NCI-H2029 (cell line): ENCODE measurements at places on chromosomes 3 and 15.
A peak's percentile ranks its signal among the peaks of the same experiment; 100 is the strongest.

DNA sequence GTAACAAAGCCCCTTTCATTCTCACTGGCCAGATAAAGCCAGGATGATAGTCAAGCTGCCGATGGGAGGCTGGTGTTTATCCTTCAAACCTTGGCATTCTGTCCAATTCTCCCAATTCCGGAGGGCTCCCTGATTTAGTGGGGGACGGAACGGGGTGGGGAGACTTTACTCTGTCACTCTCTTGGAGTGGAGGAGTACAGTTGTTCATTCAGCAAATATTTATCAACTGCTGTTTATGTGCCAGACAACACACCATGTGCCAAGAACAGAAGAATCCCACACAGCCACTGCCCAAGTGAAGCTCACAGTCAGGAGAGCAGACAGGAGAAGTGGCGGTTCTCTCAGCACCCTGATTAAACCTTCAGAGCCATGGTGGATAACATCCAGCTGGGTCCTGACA lies 63.3 kb downstream of the WNT5A start:
- DNase-seq = peak; percentile 15

- peak; percentile 43 for DNase-seq
These were observed 69.8 kb upstream of the BFSP2 start for GRCh38 chr3:133330065-133330464.

GRCh38 chr3:52286777-52287110 lies 884 bp upstream of the GLYCTK start:
- no peak for DNase-seq

- no peak for DNase-seq
These were observed 25.8 kb downstream of the LRTM1 start for GRCh38 chr3:54901906-54902685.

GRCh38 chr15:60673918-60674558 lies 195.1 kb upstream of the ICE2 start:
- peak; percentile 44 for DNase-seq

DNA sequence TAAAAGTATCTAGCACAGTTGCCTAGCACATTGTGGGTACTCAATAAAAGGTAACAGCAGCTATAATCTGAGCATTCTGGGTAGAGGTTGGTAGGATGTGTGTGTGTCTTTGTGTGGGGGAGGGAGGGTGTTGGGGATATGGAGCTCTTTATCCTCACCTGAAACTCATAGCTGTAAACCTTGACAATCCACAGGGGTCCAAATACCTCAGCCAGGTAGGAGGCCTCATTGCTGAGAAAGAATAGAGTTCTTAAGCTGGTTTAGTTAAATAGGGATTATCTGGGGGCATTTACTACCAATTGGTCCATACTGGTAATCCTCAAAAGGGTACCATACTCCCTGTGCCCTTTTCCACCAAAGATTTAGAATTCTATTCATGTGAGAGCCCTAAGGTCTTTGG lies 3.9 kb downstream of the SERF2 start:
- DNase-seq = no peak

DNA sequence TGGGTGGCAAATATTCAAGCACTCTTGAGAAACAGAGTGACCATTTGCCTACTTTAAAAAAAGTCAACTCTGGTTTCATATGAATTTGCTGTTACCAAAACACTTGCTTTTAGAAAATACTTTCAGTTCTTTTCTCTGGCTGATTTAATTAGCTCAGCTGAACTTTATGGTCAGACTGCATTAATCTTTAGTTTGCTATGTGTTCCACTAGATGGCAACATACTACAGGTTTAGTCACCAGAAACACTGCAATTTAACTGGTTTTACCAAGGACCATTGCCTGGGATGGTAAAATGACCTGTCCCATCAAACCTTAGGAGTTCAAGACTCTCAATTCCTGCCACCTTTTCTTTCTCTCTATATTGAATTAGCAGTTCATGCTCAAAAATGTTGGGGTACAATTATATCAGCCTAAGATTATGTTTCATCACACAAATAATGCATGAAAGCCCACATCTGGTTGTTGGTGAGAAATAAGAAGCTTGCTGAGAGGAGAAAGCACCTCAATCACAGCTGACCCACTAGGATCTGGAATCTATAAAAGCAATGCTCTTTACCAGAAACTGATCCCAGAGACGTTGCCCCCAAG lies 14.2 kb downstream of the EIF4E3 start:
- DNase-seq = peak; percentile 45

GRCh38 chr15:90097475-90097874 lies 4.8 kb downstream of the IDH2 start:
- DNase-seq = no peak

GRCh38 chr3:52824037-52824436 lies 6.4 kb downstream of the ITIH4 start:
- no peak for DNase-seq
